Activated naive CD4-positive, alpha-beta T cell treated with anti-CD3 and anti-CD28 coated beads for 36 hours (primary cell): ENCODE measurements at places on chromosomes 7 and 10. TPM values are rescaled to one million over a fixed set of nuclear protein-coding genes. Genes with fewer than 3 reads are reported as not detected.
A peak's percentile ranks its signal among the peaks of the same experiment; 100 is the strongest.

Gene RSPH10B
- total RNA-seq, result not detected

GRCh38 chr10:1895691-1896090, 158.4 kb upstream of the ADARB2 start:
- no peaks in the 10 kb centered on the region for H3K27me3 ChIP-seq
- H3K36me3 ChIP-seq, result no peaks in the 10 kb centered on the region
- no peak for DNase-seq
- no peak overlapping the region for H3K27ac ChIP-seq
- H3K4me3 ChIP-seq, result no peak overlapping the region
- H3K4me1 ChIP-seq, result no peaks in the 10 kb centered on the region

DNA sequence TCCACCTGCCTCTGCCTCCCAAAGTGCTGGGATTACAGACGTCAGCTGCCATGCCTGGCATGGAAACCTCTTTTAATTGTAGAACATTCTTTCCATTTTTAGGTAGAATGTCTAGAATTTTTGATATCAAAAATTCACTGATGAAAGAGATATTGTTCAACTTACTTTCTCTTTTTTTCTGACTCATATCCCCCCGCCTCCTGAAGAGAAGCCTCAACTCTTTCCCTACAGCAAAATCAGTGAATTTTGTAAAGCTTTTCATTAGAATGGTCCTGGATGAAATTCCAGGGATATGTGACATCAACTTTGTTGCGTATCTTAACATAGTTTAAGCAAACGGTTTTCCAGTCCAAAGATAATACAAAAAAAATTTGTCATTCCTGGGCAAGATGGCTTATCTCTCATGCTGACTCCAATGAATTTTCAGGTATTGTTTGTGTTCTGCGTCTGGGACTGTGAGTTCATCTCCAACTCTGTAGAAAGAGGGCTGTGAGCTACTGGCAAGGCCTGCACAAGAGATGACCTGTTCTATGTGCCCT, 256.8 kb downstream of the BMPER start:
- no peaks in the 10 kb centered on the region for H3K36me3 ChIP-seq
- H3K4me1 ChIP-seq, result no peaks in the 10 kb centered on the region
- H3K4me3 ChIP-seq, result no peak overlapping the region
- DNase-seq, result no peak
- no peak overlapping the region for H3K27ac ChIP-seq
- H3K27me3 ChIP-seq, result no peaks in the 10 kb centered on the region

GRCh38 chr10:73095481-73096021, 1.1 kb downstream of the P4HA1 start:
- peak overlapping the region; percentile 93 for H3K27ac ChIP-seq
- peak; percentile 42 for DNase-seq
- H3K27me3 ChIP-seq, result no peaks in the 10 kb centered on the region
- no peaks in the 10 kb centered on the region for H3K36me3 ChIP-seq
- peaks cover 33% of the 10 kb centered on the region for H3K4me1 ChIP-seq
- peak overlapping the region; percentile 83 for H3K4me3 ChIP-seq

- no peak overlapping the region for H3K4me3 ChIP-seq
- H3K27ac ChIP-seq, result no peak overlapping the region
- no peaks in the 10 kb centered on the region for H3K36me3 ChIP-seq
- H3K27me3 ChIP-seq, result peaks cover 22% of the 10 kb centered on the region
- DNase-seq, result no peak
Observed at GRCh38 chr10:77565590-77566023, 72.0 kb downstream of the KCNMA1 start.

DNA sequence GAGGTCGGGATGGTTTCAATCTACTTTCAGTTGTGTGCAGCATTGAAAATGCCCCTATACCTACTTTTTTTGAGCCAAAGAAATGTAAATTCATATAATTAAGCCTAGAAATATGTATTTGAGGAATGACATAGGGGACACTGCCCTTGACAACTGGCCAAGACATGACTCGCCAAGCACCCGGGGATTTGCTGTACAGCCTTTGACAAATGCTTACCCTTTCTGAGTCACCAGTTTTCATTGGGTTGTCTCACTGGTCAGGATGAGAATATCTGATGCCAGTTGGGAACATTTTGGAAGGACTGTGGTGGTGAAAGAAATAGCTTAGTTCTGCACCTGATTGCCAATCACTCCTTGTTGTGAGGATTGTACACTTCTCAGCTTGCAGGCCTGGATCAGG, 166.8 kb upstream of the HABP2 start:
- H3K4me1 ChIP-seq, result peaks cover 22% of the 10 kb centered on the region
- DNase-seq, result no peak
- H3K27ac ChIP-seq, result no peak overlapping the region
- no peaks in the 10 kb centered on the region for H3K36me3 ChIP-seq

- H3K4me1 ChIP-seq, result peaks cover 30% of the 10 kb centered on the region
- peak overlapping the region; percentile 95 for H3K4me3 ChIP-seq
- H3K27ac ChIP-seq, result peak overlapping the region; percentile 99
Observed at GRCh38 chr7:50304911-50305582, 531 bp downstream of the IKZF1 start.

GRCh38 chr10:16393271-16393858, 43.4 kb upstream of the PTER start:
- peaks cover 7% of the 10 kb centered on the region for H3K27me3 ChIP-seq
- no peaks in the 10 kb centered on the region for H3K4me1 ChIP-seq
- no peak for DNase-seq
- no peak overlapping the region for H3K4me3 ChIP-seq
- H3K27ac ChIP-seq, result no peak overlapping the region
